ENCODE measurements at places on chromosomes 16 and 17.
A peak's percentile ranks its signal among the peaks of the same experiment; 100 is the strongest.

DNA sequence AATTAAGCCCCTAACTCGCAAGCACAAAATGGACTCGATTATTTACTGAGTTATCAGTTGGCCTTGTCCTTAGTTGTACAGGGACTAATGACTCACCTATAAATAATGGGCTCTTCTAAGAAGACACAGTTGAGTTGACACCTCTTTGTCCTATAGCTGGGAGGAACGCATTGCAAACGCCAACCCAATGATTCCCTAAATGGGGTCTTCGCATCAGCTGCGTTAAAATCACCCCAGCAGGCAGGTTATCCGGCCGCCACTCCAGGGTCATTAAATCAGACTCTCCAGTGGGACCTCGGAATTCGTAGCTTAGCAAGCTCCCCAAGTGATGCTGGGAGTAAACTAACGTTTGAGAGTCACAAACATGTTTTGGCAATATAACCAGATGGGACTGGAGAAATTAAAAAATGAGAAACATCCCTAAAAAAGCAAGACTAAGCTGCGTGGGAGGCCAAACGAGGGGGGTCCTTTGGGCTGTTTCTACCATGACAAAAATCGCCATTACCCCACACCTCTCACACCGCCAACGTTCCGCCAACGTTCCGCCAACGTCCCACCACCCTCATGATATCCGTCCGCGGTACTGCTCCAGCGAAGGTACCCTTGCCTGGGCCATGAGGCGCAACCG lies 932 bp upstream of the NFE2L1 start:
- no peak for DNase-seq

DNA sequence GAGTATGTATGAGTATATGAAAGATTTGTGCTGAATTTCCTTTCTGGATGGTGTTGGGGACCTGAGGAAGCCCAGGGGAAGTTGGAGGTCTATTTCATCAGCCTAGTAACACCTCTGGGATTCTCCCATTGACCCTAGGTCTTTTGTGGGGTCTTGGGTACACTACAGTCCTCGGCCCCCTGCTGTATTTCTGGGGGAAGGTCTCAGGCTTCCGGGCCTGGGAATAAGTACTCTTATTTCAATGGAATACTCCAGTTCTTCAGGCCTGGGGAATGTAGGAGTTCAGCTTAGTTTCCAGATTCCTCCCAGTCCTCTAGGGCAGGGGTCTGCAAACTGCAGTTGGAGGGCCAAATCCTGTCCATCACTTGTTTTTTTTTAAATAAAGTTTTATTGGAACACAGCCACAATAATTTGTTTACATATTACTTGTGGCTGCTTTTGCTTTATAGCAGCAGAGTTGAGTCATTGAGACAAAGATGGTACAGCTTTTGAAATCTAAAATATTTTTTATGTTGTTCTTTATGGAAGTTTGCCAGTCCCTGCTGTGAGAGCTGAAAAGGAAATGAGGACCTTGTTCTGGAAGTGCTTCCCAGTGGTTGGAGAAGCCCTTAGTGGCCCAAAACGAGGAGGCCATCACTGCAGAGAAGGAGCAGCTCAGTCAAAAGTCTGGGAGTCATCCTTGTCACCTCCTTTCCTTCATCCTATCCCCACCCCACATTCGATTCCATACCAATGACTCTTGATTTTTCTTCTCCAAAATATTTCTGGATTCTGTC lies 142.5 kb upstream of the HS3ST2 start:
- no peak for DNase-seq

- no peak for DNase-seq
Observed at GRCh38 chr17:66720027-66720426, 114.9 kb upstream of the CACNG5 start.

DNA sequence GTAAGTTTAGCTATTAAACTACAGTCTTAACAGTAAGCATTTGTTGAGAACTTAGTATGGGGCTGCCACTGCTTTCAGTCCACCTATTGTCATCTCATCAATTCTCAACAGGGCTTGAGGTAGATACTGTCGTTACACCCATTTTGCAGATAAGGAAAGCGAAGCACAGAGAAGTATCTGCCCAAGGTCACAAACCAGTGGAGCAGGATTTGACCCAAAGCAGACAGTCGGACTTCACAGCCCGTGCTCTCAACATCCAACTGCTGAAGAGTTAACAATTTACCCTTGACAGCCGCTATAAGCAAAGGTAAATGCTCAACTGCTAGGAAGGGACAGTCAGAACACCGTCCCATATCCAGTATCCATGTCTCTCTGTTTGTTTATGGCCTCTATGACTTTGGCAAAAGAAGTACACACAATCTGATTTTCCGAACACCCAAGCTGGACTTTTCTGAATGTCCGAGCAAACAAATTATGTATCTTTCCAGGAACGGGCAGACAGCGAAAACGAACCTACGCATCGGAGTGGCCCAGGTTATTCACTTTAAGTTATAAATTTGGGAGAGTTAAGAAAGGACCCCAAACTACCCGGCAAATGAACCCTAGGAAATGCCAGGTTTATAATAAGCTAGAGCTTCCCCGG lies 1.2 kb downstream of the SIAH1 start:
- DNase-seq: peak; percentile 25

- DNase-seq: no peak
Observed at GRCh38 chr16:55901566-55902217, 26.5 kb upstream of the CES5A start.

DNA sequence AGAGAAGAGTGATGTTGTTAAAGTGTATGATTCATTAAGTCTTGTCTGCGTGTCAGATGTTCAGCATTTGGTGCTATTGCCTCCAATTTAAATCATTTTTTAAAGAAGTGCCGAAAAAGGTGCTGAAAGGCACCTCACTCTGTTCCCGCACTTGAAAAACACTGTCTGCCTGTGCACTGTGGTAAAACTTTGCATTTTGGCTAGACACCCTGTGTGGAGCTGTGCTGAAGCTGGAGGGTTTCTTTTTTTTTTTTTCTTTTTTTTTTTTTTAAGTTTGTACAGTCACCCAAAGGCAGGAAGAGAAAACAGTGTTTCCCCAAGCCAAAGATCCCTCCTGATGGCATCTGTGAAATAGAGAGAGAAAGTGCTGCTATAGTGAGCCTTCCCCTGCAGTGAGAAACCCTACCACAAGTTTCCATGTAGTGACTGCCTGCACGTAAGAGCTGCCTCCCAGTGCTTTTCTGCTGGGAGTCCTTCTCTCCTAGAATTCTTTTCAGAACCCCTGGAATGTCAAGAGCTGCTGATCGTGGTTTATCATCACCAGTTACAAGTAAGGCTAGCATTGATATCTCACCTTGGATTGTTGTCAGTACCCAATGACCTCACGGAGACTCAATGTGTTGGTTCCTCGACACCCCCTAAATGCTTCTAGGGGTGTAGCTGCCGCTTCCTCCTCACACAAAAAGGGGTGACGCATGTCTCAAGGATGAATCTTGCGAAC lies 116.0 kb upstream of the SOX9 start:
- no peak for DNase-seq

- no peak for DNase-seq
Observed at GRCh38 chr17:34652021-34652555, 72.7 kb downstream of the TMEM132E start.

- no peak for DNase-seq
Observed at GRCh38 chr17:75806822-75807500, 22.4 kb downstream of the UNK start.

GRCh38 chr17:2749784-2750181 lies 331 bp upstream of the CCDC92B start:
- peak; percentile 84 for DNase-seq

GRCh38 chr17:17315142-17315821 lies 12.1 kb downstream of the NT5M start:
- DNase-seq: no peak

GRCh38 chr17:39001703-39002637 lies 34.8 kb upstream of the FBXO47 start:
- DNase-seq: peak; percentile 94

GRCh38 chr16:4316864-4317531 lies 1.1 kb downstream of the GLIS2 start:
- no peak for DNase-seq

Data from inflammatory macrophage (primary cell).